Kidney glomerular epithelial cell (primary cell): ENCODE measurements at places on chromosomes 2 and 18.

- DNase-seq = no peak
Measured at GRCh38 chr2:142100139-142100873, 30.5 kb downstream of the LRP1B start.

GRCh38 chr18:57025540-57025939, 121.3 kb upstream of the BOD1L2 start:
- DNase-seq = no peak

- DNase-seq = no peak
Measured at GRCh38 chr2:215631696-215632095, 195.8 kb upstream of the FN1 start.

GRCh38 chr18:27861539-27861938, 315.4 kb downstream of the CDH2 start:
- no peak for DNase-seq

GRCh38 chr18:67550872-67551520, 34.5 kb upstream of the DSEL start:
- peak; percentile 57 for DNase-seq

DNA sequence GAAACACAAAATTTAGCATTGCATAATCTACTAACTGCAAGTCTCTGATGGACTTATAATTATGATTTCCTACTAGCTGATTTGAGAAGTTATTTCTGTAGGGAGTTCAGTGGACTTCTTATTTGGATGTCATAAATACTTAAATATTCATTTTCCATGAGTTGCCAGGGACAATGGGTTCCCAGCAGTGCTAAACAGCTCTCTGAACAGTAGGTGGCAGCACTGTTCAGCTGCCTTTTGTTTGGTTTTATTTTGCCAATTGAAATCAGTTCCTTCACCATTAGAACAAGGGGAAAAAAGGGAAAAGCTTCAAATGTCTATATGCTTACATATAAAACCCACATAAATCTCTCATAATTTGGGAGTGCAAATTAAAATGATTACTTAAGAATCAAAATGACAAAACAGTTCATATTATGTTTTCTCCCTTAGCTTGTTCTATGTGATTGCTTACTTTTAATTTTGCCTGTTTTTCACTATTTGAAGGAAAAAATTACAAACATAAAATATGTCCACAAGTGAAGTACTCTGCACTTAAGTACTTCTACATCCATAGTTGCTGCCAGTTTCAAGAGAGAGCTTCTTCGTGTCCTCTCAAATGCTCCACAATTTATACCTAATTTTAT, 898.9 kb downstream of the CPS1 start:
- peak; percentile 16 for DNase-seq

GRCh38 chr2:187942876-187943275, 348.8 kb upstream of the GULP1 start:
- no peak for DNase-seq

- DNase-seq = no peak
Measured at GRCh38 chr2:40384233-40384632, 67.7 kb downstream of the SLC8A1 start.

- DNase-seq = no peak
Measured at GRCh38 chr2:27967076-27967475, 76.5 kb downstream of the BABAM2 start.

DNA sequence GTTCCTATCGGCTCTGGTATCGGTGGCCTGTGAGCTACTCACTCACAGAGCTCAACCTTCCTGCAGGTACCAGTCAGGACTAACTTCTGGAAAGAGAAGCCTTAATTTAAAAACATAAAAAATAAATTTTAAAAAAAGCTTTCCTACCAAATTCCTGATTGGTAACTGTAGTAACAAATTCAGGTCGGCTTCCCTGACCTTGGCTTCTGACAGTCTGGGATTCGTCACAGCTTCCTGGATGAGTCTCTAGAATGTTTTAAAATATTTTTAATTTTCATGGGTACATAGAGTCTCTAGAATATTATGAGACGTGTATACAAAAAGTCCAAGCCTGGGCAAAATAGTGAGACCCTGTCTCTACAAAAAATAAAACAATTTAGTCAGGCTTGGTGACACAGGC, 45.0 kb upstream of the MTCL1 start:
- no peak for DNase-seq

DNA sequence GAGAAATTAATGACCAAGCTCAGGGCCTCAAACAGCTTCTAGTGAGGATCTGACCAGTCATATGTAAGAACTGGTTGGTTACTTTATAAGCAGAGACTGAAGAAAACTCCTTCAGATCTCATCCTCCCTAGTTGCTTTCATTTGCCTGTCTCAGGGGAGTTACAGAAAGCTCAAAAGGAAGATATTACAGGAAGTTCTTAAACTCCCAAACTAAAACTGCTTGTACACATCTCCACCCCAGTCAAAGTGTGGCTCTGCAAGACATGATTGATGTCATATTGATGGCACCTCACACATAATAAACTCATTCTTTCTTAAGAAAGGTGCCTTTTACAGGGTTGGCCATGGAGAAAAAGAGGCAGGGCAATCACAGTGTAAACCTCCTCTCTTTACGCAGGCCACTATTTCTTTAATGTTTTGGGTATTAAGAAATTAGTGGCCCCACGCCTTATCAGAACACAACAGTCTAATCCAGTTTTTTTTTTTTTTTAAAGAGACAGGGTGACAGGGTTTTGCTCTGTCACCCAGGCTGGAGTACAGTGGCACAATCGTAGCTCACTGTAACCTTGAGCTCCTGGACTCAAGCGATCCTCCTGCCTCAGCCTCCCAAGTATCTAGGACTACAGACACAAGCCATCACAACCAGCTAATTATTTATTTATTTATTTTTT, 62.6 kb upstream of the STK17B start:
- DNase-seq = no peak

DNA sequence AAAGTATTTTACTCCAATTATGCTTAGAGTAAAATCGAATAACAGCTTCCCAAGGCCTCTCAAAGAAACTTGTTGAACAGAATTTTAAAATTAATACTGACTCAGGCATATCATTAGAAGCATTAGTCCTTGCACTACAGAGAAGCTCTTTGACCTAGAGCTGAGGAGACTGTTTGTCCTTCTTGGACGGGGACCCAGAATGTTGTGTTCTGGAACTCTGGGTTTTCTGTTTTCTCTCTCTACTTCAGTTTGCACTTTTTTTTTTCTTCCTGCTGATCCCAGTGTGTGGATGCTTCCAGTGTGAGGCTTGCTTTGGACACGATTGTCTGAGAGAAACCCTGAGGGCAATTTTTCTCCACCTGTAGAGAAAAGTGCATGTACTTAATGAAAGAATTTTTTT, 847.6 kb downstream of the SOCS6 start:
- DNase-seq = no peak

GRCh38 chr2:125364192-125364983, 1291.6 kb upstream of the GYPC start:
- DNase-seq = no peak

DNA sequence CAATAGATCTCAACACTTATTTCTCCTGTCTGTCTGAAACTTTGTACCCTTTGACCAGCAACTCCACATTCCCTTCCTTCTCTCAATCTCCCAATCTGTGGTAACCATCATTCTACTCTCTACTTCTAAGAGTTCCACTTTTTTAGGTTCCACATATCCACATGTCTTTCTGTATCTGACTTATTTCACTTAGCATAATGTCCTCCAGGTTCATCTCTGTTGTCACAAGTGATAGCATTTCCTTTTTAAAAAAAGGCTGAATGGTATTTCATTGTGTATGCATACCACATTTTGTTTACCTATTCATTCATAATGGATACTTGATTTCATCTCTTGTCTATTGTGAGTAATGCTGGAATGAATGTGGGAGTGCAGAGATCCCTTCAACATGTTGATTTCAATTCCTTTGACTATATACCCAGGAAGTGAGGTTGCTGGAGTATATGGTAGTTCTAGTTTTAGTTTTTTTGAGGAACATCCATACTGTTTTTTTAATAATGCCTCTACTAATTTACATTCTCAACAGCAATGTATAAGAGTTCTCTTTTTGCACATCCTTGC, 18.8 kb upstream of the MMADHC start:
- DNase-seq = peak; percentile 43

GRCh38 chr2:162636206-162636728, 202.3 kb downstream of the KCNH7 start:
- no peak for DNase-seq

- no peak for DNase-seq
Measured at GRCh38 chr2:211396815-211397214, 840.4 kb downstream of the CPS1 start.

GRCh38 chr2:108215794-108216211, 24.0 kb upstream of the SULT1C3 start:
- peak; percentile 55 for DNase-seq

GRCh38 chr2:236022128-236022527, 146.1 kb downstream of the GBX2 start:
- no peak for DNase-seq

- DNase-seq = no peak
Measured at GRCh38 chr2:39356922-39357639, 80.0 kb downstream of the MAP4K3 start.

DNA sequence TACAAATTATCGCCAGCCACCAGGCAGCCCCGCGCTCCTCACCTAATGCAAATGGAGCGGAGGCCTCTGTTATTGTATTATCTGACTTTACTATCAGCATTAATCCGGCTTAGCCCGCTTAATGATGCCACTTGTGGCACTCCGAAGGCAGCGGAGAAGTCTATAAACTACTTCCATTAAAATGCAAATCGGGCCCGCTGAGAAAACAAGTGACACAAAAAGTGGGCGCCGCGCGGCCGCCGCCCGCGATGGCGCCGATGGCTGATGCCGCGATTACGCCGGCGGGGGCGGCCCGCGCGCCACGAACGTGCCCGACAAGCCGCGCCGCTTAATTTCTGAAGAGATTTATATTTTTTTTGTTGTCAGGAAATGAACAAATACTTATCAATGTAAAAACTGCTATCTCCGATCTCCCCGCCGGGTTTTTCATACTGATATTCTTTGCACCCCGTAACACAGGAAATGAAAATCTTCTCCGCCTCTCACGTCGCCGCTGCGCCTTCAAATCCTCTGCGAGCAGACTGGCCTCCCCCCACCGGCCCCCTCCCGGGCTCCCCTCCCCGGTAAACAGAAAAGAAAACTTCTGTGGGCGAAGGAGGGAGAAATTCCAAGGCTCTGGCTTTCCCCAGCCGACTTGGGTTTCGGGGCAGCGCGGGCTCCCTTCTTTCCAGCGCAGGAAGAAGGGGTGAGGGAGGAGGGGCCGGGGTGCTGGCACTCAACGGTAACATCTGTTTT, 221.8 kb downstream of the INSIG2 start:
- DNase-seq = peak; percentile 17

DNA sequence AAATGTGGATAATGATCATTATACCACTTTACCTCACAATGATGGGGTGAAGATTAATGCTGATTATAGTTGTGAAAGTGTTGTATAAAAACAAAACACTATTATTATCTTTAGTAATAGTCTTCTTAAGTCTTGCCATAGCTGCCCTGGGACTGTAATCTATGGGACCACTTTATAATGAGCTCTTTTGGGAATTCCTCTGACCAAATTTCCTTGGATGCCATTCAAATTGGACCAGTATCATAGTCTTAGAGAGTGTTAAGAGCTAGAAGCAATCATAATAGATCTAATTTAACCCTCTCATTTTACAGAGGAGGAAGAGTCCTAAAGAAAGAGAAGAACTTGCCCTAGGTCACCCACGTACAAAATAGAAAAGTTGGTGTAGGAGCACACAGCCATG, 457.7 kb upstream of the SLC14A2 start:
- DNase-seq = no peak

- no peak for DNase-seq
Measured at GRCh38 chr2:26809876-26810577, 24.2 kb downstream of the CENPA start.

GRCh38 chr18:22871809-22872525, 61.2 kb upstream of the RBBP8 start:
- DNase-seq = peak; percentile 65

DNA sequence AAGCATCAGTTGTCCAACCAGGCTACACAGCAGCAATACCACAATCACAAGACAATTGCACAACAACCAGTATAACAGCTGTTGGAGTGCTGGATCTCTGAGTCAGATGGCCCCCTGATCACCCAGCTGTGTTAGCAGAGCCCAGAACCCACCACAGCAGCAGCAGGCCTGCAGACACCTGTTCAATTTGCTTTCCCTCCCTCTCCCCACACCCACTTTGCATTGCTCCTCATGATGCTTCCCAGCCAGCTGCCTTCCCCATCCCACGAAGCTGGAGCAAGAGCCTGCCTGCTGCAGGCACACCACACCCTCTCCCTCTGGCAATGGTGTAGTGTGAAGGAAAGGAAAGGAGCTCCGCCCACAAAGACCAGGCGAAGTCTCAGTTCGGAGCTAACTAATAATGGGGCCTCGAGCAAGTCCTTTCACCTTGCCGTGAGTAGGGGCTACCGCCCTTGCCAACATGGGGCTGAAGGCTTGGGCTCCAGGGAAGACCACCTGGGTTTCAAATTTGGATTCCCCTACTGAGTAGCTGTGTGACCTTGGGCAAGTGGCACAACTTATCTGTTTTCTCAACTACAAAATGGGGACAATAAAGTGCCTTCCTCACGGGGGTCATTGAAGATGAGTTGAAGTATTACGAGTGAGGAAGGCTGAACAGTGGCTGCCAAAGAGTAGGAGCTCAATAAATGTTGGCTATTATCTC, 19.4 kb upstream of the ZBTB7C start:
- DNase-seq = no peak

GRCh38 chr2:186590759-186591505, 1.1 kb downstream of the ITGAV start:
- peak; percentile 75 for DNase-seq

DNA sequence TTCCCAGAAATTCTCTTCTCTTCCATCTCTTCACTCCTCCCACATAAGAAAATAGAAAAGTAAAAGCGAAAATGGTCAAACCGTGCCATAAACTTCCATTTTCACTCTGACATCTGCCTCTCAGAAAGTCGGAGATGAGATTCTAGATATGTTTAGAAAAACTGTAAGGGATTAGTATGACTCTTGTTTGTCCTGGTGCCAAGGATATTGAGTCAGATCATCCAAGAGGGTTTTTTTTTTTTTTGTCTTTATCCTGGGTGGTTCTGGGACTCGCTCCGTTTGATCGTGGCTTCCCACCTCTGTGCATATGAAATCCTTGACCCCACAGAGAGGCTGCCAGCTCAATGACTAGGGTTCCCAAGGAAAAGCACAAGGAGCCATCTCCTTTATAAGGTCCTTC, 17.3 kb downstream of the EN1 start:
- no peak for DNase-seq

GRCh38 chr2:73830871-73831401, 2.2 kb downstream of the STAMBP start:
- peak; percentile 97 for DNase-seq

DNA sequence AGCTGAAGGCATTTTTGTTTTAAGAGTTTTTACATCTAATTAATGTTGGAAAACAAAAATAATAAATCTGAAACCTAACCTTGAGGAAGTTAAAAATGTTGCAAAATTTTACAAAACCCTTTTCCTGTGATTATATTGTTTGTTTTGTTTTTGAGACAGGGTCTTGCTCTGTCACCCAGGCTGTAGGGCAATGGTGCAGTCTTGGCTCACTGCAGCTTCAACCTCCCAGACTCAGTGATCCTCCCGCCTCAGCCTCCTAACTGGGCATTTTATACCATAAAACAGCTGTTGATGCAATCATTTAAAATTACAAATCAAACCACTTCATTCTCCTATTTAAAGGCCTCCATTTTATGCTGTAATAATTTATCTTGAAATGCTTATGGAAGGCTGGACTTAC, 1.7 kb upstream of the ZNF24 start:
- DNase-seq = no peak
